DMS153 (cell line): ENCODE measurements at places on chromosomes 11 and 22.

- DNase-seq = peak; percentile 30
These were observed at the start of gene C11orf87 for GRCh38 chr11:109421981-109422869. Gene C11orf87, plus strand, starts transcription at chr11:109422190. Its CDS starts 1,444 bp downstream, at chr11:109423634.

DNA sequence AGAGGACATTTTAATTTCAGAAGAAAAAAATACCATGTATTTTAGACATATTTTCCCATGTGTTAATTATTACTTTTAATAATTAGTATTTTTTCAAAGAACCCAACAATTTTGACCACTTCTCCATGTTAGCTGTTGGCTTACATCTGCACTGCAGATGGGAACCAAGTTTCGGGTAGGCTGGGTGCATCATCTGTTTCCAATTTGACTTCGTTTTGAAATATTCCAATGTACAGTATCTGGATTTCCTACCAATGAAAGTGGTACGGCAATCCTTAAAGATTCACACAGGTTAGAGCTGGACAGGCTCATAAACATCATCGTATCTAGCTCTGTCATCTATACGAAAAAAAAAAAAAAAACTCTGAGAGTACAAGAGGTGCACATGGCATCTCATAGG lies 670.2 kb downstream of the OPCML start:
- no peak for DNase-seq

DNA sequence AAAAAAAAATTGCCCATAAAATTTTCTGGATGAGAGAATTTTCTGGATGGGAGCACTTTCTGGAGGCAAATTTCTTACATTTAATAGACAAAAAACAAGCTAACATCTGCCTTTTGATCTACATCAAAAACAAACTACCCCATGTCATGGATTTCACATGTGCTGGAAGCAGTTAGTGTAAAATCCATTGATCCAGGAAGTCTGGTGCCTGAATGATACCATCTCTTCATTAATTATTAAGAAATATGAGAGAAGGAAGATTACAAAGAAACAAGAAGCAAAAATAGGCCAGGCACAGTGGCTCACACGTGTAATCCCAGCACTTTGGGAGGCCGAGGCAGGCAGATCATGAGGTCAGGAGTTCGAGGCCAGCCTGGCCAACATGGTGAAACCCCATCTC lies 53.2 kb upstream of the FAM181B start:
- DNase-seq = no peak

- no peak for DNase-seq
These were observed 154.8 kb downstream of the ENTHD1 start for GRCh38 chr22:39738746-39739145.

DNA sequence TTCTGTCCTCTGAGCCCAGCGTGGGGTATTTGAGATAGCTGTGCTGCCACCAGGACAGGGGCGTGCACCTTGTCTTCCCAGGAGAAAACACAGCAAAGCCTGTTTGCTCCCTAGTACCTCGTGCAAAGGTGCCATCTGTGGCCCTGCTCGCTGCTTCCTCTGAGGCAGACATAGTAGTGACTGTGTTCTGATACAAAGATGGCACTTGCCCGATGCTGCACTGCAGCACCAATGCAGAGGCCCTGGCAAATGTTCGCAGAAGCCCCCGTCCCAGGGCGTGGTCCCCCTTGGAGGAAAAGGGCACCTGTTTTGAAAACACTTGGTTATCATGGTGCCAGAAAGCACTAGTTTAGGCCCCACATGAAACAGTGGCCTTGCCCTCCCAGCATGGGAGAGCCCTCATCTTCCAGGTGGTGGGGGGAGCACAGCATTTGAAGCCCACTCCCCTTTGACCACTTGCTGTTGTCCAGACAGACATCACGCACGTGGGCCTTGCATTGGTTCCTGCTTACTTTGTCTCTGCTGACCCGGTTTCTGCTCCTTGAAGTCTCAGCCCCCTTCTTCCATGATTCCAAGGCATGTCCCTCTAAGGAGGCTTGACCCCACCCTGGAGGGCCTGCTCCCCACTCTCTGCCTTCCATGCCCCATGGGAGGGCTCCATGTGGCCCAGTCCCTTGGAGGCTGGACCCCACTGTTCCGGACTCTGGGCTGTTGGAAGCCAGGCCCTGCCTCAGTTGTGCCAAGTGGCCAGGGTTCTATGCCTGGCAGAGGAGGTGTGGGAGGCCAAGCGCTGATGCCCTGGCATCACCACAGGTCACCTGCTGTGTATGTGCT lies 109.4 kb downstream of the KCNQ1OT1 start:
- no peak for DNase-seq

- no peak for DNase-seq
These were observed 20.4 kb downstream of the TUG1 start for GRCh38 chr22:30989474-30989873.
